ENCODE measurements at places on chromosomes 2 and 18.

DNA sequence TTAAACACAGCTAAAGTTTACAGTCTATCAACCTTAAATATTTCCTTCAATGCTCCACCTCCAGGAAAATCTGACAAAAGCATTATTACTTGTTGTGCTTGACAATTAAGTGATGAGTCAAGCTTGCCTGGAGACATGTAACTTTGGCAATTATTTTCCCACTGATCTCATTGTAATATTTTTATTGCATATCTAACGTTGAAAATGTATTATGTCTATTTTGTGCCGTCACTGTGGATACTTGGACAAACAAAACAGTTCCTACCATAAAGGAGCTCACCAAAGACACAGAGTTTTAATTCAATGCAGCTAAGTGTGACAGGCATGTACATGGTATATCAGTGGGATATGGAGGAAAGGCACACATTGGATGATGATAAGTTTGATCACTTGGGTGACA lies 24.7 kb downstream of the RNF103 start:
- no peak for DNase-seq

DNA sequence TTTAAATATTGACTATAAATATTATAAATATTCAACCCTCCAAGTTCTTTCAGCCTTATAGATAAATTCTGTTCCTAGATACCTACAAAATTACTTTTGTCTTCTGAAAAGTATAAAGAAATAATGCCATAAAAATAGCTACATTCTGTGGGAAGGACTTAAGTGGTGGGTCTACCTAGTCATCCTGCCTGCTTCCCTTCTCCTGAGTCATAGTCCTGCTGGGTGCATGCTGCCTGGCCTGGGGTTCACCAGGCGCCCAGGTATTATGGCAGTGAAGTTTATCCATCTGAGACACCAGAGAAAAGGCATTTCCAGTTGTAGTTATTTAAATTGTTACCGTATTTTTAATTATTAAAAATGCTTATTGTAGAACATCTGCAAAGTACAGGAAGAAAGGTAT lies 167.5 kb downstream of the SLC39A10 start:
- no peak for DNase-seq

- no peak for DNase-seq
Observed at GRCh38 chr18:30957066-30957465, 85.5 kb downstream of the DSC3 start.

GRCh38 chr2:88489181-88489580 lies 36.7 kb upstream of the FOXI3 start:
- no peak for DNase-seq
